ENCODE measurements at places on chromosomes 3 and 15. TPM values are rescaled to one million over a fixed set of nuclear protein-coding genes. Genes with fewer than 3 reads are reported as not detected.

Gene XYLB
- 20.6 TPM for total RNA-seq

DNA sequence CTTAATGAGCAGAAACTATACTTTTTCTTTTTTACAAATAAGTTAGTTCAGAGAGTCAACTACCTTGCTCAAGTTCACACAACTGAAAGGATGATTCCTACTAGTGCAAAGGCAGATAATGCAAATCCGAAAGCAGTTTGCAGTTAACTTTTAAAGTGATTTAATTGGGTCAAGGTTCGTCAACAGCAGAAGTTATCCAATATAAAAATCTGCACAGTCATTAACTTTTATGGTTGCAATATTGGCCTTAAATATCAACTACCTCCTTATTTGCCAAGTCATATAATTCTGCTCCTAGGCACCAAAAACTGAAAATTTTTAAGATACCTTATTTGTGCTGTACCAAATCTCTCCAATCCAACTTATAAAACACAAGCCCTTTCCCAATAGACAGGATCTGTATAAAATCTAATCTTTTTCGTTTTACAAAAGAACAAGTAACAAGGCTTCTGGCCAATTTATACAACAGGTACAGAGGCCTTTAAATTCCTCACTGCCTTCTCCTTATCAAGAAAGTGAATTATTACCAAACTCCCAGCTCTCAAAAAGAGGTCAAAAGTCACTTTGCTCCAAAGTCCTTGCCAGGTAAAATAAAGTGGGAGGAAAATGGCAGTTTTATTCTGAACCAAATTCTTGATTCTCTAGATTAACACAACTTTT, 416.6 kb upstream of the NECTIN3 start:
- no peak for DNase-seq
- H3K27me3 ChIP-seq = no peaks in the 10 kb centered on the region
- peak overlapping the region; percentile 15 for H3K27ac ChIP-seq
- no peaks in the 10 kb centered on the region for H3K4me1 ChIP-seq

DNA sequence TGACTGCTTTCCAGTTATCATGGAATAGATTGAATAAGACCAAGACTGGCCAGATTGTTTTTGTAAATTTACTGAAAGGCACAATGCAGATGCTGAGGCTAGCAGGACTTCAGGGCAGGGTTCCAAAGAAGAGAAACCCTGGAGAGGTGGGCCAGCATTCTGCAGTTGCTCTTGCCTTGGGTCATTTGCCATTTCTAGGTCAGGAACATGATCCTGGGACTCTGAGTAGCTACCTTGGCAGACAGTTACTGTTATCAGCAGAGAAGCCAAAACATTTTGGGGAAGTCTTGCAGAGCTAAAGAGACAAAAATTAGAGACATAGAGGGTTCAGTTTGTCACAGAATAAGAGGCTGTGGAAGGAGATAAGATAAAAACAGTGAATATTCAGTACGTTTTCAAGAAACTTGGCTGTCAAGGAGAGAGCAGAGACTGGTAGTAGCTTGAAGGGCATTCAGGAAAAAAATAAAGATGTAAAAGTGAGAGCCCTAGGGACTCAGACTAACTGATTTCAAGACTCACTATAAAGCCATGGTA, 46.8 kb upstream of the MYRIP start:
- no peak for DNase-seq
- H3K36me3 ChIP-seq = no peaks in the 10 kb centered on the region
- H3K4me3 ChIP-seq = no peak overlapping the region
- no peaks in the 10 kb centered on the region for H3K4me1 ChIP-seq

DNA sequence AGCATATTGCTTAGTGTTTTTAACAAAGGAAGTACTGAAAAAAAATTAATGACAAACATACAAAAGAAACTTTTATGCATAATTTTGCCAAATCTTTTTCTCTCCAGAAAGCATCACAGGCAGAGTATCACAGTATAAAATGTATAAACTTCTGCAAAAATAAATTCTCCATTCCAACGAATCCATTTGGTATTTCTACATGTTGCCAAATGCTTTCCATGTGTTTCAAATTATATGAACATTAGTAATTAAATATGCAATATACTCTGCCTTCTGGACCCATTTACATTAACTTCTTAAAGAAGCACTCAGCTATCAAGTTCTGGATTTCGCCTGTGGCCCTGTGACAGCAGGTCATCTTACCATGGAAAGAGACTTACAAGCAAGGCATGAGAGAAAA, 189.1 kb upstream of the ALCAM start:
- H3K4me3 ChIP-seq = no peak overlapping the region
- no peaks in the 10 kb centered on the region for H3K36me3 ChIP-seq
- no peak for DNase-seq
- H3K27ac ChIP-seq = no peak overlapping the region

DNA sequence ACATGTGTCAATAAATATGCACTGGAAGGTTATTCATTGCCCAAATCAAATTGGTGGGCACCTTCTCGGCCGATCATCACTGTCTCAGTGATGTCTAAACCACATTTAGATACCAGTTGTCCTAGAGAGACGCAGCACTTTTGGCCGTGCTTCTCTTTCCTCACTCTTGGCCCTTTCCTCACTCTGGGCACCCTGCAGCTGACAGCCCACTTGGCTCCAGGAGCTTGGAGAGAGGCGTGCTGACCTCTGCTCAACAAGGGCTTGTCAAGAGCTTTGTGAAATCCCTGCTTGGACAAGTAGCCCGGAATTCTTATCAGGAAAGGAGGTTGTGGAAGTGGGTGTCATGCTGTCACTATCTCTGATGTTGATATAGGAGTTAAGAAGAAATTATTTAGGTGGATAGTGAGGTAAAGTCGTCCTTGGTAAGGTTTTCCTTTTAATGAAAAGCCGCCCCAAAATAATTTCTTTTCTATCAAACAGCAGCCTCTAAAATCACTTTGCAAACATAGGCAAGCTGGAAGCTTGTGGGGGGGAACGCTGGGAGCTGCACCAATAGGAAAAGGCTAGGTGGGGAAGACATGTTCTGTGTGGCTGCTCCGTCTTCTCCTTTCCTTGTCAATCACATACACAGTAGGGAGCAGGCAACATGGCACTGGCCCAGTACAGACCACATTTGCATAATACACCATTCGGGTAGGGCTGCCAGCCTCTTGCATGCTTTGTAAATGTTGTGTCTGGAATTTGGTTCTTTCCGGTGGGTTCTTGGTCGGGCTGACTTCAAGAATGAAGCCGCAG, 126.8 kb upstream of the UBE3A start:
- no peak for DNase-seq
- H3K4me3 ChIP-seq = no peak overlapping the region
- H3K4me1 ChIP-seq = no peaks in the 10 kb centered on the region

DNA sequence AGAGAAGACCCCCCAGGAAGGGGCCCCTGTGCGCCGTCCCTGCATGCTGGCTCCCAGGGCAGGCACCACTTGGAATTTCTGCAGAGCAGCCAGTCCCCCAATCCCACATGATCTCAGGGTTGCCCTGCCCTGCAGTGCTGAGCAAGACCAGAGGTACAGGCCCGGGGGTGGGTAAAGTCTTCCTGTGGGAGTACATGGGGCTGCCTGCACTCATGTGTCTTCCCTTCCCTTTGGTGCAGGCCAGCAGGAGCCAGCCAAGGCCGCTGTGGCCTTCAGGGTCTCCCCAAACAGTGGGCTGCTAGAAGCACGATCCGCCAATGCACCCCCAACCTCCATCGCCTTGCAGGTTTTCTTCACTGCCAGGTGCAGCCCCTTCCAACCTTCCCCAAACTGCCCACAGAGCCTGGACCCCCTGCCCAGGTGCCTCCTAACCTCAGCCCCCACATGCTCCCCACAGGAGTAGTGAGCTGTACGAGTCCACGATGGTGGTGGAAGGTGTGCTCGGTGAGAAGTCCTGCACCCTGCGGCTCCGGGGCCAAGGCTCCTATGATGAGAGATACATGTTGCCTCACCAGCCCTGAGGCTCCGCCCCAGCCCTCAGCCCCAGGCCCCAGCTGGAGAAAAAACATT, 15.0 kb downstream of the ACAA1 start:
- no peak for DNase-seq
- H3K27me3 ChIP-seq = no peaks in the 10 kb centered on the region
- H3K4me1 ChIP-seq = no peaks in the 10 kb centered on the region
- no peak overlapping the region for H3K4me3 ChIP-seq

- no peak overlapping the region for H3K27ac ChIP-seq
- no peaks in the 10 kb centered on the region for H3K27me3 ChIP-seq
- H3K4me1 ChIP-seq = no peaks in the 10 kb centered on the region
- H3K36me3 ChIP-seq = peaks cover 64% of the 10 kb centered on the region
These were observed 35.5 kb upstream of the WDR5B start for GRCh38 chr3:122451371-122451770.

- H3K4me1 ChIP-seq = no peaks in the 10 kb centered on the region
- no peak overlapping the region for H3K27ac ChIP-seq
- no peak overlapping the region for H3K4me3 ChIP-seq
- H3K36me3 ChIP-seq = no peaks in the 10 kb centered on the region
- H3K27me3 ChIP-seq = no peaks in the 10 kb centered on the region
These were observed 38.2 kb upstream of the UBE2E1 start for GRCh38 chr3:23767546-23767945.

DNA sequence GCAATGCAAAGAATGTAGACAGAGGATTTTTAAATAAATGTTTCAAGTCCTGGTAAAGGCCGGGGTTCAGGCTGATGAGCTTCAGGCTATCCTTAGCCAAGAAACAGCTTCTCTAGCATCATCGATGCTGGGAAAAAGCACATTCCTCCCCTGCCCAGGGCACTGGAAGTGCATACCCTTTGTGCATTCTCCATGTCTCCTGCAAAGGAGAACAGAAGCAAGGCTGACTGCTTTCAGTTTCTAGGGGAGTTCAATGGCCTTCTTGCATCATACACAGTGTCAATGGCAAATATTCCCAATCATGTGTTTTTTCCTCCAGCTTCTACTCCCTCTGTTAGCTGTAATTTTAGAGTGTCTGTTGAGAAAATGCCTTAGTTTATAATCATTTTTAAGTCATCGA, 59.9 kb downstream of the GPR176 start:
- no peak overlapping the region for H3K4me3 ChIP-seq
- H3K27me3 ChIP-seq = no peaks in the 10 kb centered on the region
- no peaks in the 10 kb centered on the region for H3K4me1 ChIP-seq
- no peak for DNase-seq
- H3K36me3 ChIP-seq = no peaks in the 10 kb centered on the region
- no peak overlapping the region for H3K27ac ChIP-seq
